ENCODE measurements at places on chromosomes 16 and 17.
A peak's percentile ranks its signal among the peaks of the same experiment; 100 is the strongest.

GRCh38 chr16:5054876-5055865 lies 10.6 kb downstream of the C16orf89 start:
- no peaks in the 10 kb centered on the region for H3K36me3 ChIP-seq
- peaks cover 8% of the 10 kb centered on the region for H3K4me1 ChIP-seq
- no peaks in the 10 kb centered on the region for H3K27me3 ChIP-seq

DNA sequence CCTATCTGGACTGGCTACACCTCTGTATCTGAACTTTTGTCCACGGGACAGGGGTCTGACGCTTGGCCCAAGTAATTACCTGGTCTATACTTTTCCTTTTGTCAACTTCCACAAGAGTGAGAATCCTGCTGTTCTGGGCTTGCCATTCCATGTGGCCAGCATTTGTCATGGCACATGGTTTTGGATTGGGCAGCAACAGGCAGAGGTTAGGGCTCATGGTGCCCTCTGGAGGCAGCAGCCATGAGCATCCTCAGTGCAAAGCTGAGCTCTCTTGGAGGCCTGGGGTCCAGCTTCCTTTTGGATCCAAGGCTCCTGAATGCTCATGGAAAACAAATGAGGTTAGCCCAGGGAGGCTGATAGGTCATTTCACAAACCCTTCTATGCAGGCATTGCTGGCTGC lies 7.5 kb upstream of the EDC4 start:
- no peak for DNase-seq
- peaks cover 36% of the 10 kb centered on the region for H3K36me3 ChIP-seq
- H3K4me1 ChIP-seq: no peaks in the 10 kb centered on the region
- H3K27ac ChIP-seq: no peak overlapping the region

DNA sequence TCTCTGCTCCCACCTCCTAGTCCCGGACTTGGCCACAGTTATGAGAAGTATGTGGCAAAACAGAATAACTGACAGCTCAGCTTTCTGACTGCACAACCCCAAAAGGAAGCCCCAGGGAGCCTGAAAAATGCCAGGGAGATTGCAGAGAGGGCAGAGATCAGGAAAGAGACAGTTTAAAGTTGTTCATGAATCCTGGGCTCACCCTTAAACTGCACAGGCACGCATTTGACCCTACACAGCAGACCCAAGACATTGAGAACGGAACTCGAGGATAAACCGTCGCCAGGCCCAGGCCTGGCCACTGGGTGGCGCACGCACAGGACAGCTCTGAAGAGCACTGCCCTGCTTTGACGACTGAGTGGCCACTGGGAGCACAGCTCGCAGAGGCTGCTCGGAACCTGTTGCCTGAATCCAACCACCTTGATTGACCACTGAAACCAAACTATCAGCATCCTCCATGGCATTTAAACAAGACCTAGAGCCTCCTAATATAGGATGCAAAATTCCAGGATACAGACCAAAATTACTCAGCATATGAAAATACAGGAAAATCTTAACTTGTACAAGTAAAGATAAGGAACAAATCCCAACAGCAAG lies 114.0 kb downstream of the C16orf95 start:
- H3K27me3 ChIP-seq: no peaks in the 10 kb centered on the region
- no peaks in the 10 kb centered on the region for H3K36me3 ChIP-seq

DNA sequence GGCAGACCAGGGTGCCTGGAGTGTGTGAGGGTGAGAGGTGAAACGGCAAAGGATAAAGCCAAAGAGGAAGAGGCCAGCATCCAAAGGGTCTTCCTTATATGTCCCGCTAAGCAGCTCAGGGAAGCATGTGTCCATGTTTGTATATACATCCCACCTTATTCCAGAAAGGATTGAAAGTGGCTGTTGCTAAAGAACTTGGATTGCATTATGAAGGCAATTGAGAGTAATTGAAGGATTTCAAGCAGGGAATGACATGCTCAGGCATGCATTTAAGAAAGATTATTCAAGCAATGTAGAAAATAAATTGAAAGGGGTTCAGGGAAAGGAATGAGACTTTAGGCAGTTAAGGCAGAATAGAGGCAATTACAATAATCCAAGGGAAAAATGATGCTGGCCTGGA lies 237.6 kb upstream of the SOX9 start:
- no peaks in the 10 kb centered on the region for H3K36me3 ChIP-seq
- no peak for DNase-seq
- no peaks in the 10 kb centered on the region for H3K27me3 ChIP-seq
- H3K27ac ChIP-seq: no peak overlapping the region
- H3K4me3 ChIP-seq: no peak overlapping the region

DNA sequence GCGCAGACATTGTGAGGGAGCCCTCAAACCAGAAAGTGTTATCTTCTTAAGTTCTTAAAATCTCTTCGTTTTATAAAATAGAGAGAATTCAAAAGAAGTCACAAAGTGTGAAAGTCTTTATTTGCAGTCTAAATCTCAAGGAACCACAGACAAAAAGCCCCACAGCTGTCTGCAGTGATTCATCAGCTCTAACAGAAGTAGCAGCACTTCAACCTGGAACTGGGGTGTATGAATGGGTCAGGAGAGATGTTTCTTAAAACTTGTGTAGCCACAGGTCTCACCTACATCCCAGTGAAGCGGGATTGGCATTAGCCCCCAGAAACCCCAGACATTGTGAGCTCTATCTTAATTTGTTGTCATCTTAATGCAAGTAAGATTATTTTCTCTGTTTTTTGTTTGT lies 61.1 kb downstream of the CDYL2 start:
- H3K4me1 ChIP-seq: no peaks in the 10 kb centered on the region
- H3K27ac ChIP-seq: no peak overlapping the region
- H3K27me3 ChIP-seq: no peaks in the 10 kb centered on the region
- no peak for DNase-seq
- H3K4me3 ChIP-seq: no peak overlapping the region
- H3K36me3 ChIP-seq: no peaks in the 10 kb centered on the region

DNA sequence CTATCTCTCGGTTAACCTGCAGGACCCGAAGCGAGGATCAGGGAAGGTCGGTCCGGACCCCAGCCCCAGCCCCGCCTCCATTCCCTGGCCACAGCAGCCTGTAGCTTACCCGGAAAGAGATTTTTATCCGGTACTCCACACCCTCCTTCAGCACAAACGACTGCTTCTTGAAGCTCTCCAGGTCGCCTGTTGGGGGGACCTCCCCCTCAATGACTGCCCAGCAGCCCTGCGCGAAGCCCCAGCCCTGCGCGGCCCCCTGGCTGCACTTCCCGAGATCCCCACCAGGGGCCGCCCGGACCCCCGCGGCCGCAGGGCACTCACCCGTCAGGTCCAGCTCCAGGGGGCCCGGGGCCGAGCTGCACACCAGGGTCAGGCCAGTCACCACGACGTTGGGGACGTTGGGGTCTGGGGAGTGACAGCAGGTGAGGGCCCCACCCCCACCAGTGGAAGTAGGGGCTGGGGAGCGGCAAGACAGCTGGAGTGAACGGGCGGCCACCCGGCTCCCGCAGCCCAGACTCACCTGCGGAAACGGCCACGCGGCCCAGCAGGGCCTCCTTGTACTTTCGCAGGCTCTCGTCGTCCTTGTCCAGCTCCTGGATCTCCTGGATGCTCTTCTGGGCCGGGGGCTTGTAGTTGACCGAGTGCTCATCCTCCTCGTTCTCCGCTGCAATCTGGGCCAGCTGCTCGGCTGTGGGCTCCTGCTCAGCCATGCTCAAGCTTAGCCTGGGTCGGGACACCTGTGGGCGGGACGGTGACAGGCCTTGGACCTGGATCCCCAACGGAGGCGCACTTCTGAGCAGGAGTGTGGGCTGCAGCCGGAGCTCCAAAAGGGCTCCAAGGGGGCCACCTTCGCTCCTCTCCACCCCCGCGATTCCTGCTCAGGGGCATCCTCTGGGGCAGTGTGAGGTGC lies 1.7 kb downstream of the ARHGDIA start:
- H3K27ac ChIP-seq: peak overlapping the region; percentile 57
- peaks cover 17% of the 10 kb centered on the region for H3K4me1 ChIP-seq
- no peaks in the 10 kb centered on the region for H3K27me3 ChIP-seq
- peak overlapping the region; percentile 94 for H3K4me3 ChIP-seq
- H3K36me3 ChIP-seq: peaks cover 26% of the 10 kb centered on the region
- DNase-seq: no peak

GRCh38 chr17:47741109-47741792 lies 8.2 kb downstream of the TBX21 start:
- no peak for DNase-seq
- no peak overlapping the region for H3K27ac ChIP-seq
- peaks cover 53% of the 10 kb centered on the region for H3K27me3 ChIP-seq
- peaks cover 2% of the 10 kb centered on the region for H3K4me1 ChIP-seq

DNA sequence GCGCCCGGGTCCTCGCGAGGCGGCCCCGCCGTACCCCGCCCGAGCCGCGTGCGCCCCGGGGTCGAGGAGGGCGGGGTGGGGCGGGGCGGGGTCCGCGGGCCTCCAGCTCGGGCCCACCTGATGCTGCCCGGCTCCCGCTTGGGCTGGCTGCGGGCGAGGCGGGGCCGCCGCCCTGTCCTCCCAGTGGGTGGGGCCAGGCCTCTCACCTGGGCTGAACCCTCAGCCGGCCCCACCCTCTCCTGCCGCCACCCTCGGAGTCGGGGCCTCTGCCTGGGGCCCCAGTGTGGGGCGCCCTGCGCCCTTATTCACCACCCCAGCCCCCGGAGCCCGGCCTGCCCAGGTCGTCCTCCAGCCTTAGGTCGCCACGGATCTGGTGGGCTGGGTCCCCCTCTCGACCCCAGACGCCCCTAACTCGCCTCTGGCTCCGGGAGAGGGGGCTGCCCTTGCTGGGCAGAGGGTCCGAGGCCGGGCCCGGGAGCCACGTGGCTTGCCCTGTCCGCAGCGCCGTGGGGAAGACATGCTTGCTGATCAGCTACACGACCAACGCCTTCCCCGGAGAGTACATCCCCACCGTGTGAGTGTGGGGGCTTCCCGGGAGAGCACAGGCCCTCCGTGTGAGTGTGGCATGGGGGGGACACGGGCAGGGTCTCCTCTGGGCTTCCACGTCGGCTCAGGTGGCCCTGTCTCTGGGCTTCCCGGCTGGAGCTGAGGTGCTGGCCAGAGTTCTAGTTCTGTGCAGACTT lies 578 bp downstream of the RAC3 start:
- peaks cover 19% of the 10 kb centered on the region for H3K4me1 ChIP-seq
- H3K36me3 ChIP-seq: peaks cover 40% of the 10 kb centered on the region
- peak overlapping the region; percentile 46 for H3K4me3 ChIP-seq
- no peaks in the 10 kb centered on the region for H3K27me3 ChIP-seq

- H3K27ac ChIP-seq: no peak overlapping the region
- H3K4me1 ChIP-seq: peaks cover 10% of the 10 kb centered on the region
- H3K36me3 ChIP-seq: no peaks in the 10 kb centered on the region
Observed at GRCh38 chr17:65514082-65514481, 47.4 kb downstream of the AXIN2 start.

Data from neuronal stem cell (in vitro differentiated cells).